ENCODE measurements at places on chromosomes 11 and 22.

DNA sequence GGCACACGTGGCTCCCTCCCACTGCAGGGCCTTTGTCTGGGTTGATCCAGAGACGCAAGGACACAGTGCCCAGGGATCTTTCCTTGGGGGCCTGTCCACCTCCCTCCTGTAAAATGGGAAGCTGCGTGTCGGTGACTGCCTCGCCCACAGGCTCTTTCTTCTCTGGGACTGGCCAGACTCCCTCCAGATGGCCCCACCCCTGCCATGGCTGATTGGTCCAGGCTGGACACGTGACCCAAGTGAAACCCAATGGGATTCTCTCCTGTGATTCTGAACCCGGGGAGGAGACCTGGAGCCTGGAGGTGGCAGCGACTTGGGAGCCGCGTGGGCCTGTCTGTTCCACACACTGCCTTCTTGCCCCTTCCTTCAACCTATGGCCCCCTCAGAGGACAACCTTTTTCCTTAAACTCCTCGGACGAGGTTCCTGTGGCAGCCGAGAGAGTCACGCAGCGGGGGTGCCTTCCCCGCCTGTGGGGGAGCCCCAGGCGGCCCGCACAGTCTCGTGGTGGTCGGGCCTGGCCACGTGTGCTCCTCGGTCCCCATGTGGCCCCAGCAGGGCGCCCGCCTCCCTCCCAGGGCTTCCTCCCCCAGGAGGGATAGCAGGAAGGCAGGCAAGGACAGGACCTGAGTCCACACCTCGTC is 12.4 kb upstream of the MPPED1 start:
- DNase-seq: no peak

GRCh38 chr22:17797721-17798559 is 23.7 kb upstream of the BID start:
- DNase-seq: no peak

- DNase-seq: no peak
Observed at GRCh38 chr22:27474112-27474571, 327.4 kb downstream of the MN1 start.

DNA sequence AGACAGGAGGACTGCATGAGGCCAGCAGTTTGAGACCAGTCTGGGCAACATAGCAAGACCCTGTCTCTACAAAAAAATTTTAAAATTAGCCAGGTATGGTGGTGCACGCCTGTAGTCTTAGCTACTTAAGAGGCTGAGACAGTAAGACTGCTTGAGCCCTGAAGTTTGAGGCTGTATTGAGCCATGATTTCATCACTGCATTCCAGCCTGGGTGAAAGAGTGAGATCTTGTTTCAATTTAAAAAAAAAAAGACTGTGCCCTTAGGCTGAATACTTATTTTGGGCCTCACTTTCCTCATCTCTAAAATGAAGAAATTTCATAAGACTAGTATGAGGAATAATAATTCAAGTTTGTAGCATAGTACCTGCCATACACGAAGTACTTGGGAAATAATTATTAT is 6.9 kb downstream of the AQP11 start:
- DNase-seq: no peak

GRCh38 chr11:19253817-19254216 is 13.1 kb upstream of the E2F8 start:
- DNase-seq: no peak

GRCh38 chr11:59756845-59757244 is 1.7 kb downstream of the STX3 start:
- DNase-seq: no peak

- no peak for DNase-seq
Observed at GRCh38 chr11:14656536-14657457, 13.2 kb downstream of the PDE3B start.

GRCh38 chr11:21707116-21707739 is 485.7 kb upstream of the ANO5 start:
- no peak for DNase-seq

- no peak for DNase-seq
Observed at GRCh38 chr11:120192831-120193625, 17.8 kb upstream of the OAF start.

GRCh38 chr11:71281204-71281603 is 28.8 kb upstream of the SHANK2 start:
- DNase-seq: no peak

DNA sequence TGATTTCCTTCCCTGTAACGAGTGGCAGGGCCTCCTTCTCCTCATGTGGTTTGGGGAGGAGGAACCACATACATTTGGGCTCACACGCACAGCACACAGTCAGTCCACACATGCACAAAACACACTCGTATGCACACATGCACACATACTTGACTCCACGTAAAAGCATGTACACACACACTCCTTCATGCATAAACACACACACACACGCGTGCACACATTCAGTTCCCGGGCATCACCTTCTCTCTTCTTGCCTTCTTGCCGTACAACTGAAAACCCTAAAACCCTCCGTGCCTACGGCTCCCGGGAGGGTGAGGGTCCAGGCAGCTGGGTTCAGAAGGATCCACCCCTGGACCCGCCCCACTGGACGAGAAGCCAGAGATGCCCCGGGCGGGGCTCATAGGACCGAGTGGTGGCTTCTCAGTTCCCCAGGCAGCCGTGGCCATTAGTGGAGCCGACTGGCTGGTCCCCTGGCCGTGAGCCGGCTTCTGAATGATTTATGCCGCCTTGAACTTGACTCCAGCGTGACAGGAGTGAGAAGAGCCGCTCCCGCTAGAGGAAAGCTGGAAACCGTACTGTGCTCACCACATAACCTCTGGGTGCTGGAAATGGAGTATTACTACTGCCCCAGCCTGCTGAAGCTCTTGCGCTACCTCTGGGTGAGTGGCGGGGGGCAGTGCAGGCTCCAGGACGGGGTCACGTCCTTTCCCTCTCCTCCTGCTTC is 117.4 kb downstream of the KIAA1671 start:
- no peak for DNase-seq

GRCh38 chr11:46410021-46410420 is 18.4 kb upstream of the CHRM4 start:
- DNase-seq: no peak

DNA sequence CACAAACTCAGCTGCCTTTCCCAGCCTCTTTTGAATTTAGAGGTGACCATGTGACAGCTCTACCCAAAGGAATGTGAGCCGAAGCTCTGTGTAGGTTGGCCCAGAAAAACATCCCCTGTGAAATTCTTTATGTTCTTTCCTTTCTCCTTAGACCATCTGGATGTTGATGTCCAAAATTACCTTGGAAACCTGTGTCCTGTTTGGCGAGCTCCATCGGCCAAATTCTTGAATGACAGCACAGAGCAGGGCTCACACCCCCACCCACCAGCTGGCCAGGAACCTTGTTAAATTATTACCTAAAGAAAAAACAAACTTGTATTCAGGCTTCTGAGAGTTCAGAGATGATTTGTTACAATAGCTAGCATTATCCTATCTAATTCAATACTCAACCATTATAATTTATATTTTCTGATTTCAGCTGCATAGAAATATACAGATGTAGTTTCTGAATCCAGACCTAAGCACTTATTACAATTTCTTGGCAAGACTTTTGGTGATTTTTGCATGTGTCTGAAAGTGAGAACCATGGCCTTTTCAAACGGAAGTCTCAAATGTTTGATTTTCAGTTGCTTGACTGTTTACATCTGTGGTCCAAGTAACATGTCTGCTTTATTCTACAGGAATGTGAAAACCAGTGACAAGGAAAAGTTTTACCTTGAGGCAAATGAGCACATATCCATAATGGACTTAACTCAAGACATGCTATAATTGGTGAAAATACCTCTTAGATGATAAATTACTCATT is 554.2 kb downstream of the NTM start:
- no peak for DNase-seq

- DNase-seq: no peak
Observed at GRCh38 chr11:27171376-27171958, 130.9 kb downstream of the BBOX1 start.

- DNase-seq: no peak
Observed at GRCh38 chr11:123166071-123166559, 28.9 kb downstream of the CLMP start.

DNA sequence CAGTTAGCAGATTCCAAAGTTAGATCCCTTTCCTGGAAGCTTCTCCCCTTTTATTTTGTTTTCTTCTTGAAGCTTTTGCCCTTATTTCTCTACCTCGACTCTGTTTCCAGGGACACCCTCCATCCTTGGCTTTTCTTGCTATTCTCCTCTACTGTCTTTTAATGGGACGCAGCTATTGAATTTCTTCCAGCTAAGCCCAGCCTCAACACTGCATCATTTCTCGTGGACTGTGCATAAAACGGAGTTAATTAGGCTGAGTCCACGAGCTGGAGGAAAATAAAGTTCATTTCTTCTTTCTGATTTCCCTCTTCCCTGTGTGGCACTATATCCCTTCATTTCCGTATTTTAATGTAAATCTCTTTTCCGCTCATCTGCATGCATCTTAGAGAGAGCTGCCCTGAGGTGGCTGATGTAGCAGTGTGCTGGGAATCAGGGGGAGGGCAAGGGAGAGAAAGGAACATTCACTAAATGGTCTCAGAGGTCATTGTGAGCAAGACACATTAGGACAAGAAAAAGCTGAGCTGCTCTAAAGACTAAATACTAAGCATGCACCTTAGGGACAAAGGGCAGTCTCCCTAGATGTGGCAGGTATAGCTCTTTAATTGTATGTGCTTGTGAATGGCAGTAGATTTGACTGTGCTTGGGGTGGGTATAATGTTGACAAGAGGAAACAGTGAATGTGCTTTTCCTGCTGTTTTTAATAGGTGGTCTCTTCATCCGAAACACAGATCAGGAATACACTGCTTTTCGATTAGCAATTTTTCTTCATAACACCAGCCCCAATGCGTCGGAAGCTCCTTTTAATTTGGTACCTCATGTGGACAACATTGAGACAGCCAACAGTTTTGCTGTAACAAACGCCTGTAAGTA is 1.9 kb downstream of the GRIA4 start:
- no peak for DNase-seq

GRCh38 chr11:93234602-93235207 is 36.9 kb upstream of the SLC36A4 start:
- DNase-seq: peak; percentile 46

- no peak for DNase-seq
Observed at GRCh38 chr11:8167796-8168195, 1.0 kb downstream of the RIC3 start.

DNA sequence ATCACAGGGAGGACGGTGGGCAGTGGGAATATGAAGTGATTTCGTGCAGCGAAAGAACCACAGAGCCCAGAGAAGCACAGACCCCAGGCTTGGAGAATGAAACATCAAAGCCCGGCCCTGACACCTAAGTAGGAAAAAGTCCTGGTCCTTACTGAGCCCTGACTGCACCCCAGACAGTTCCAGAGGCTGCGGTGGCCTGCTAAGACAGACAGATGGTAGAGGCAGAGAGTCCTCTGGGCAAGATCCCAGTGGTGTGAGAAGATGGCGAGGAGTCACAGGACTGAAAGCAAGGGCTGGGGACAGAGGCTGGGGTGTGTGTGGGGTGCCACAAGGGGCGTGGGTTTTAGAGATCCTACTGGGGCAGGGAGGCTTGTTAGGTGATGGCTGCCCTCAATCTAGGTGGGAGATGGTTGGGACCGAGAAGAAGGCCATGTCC is 3.7 kb downstream of the CBX6 start:
- DNase-seq: no peak

- DNase-seq: no peak
Observed at GRCh38 chr11:1727096-1727690, 23.2 kb downstream of the IFITM10 start.

- DNase-seq: no peak
Observed at GRCh38 chr22:17319546-17319945, 49.7 kb upstream of the CECR2 start.

DNA sequence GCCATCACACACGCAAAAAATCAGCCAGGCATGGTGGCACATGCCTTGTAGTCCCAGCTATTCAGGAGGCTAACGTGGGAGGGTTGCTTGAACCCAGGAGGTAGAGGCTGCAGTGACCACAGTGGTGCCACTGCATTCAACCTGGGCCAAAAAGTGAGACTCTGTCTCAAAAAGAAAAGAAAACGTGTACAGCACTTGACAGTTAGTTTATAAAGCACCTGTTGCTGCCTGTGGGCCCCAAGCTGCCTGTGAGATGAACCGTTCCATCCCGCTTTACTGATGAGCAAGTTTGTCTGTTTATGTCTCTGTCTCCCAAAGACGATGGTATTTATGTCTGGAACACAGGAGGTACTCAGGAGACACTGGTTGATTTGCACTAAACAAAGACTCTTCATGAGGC is 1.5 kb upstream of the PRR5 start:
- DNase-seq: no peak

DNA sequence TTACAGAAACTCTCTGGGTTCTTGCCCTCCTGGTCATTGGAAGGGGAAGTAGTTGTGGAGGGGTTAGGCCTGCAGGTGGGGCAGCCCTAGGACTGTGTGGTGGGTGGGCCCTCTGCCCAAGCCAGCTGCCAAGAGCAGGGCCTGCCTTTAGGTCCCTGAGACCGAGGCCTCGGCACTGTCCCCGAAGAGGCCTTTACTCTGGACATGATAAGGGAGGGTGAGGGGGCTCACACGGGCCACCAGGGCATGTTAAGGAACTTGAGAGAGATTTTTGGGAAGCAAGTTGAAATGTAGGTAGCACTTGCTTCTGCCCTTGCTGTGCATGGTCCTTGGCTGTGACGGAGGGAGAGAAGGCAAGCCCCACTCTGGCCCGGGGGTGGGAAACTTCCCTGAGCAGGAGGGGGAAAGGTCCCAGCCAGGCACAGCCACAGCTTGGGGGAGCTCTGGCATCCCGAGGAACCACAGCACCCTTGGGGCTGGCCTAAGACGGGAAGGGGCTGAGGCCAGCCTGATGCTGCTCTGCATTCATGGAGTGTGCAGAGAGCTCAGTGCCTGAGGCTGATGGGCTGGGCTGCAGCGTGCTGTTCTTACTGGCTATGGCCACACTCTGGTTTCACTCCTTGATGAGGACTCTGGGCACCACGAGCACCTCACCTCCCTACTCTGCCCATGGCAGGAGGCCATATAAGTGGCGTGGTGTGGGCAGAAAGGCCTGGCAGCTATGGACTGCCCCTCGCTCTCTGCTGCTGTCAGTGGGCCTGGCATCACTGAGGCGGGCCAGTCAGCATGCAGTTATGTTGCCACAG is 7.8 kb upstream of the RANBP1 start:
- DNase-seq: no peak

DNA sequence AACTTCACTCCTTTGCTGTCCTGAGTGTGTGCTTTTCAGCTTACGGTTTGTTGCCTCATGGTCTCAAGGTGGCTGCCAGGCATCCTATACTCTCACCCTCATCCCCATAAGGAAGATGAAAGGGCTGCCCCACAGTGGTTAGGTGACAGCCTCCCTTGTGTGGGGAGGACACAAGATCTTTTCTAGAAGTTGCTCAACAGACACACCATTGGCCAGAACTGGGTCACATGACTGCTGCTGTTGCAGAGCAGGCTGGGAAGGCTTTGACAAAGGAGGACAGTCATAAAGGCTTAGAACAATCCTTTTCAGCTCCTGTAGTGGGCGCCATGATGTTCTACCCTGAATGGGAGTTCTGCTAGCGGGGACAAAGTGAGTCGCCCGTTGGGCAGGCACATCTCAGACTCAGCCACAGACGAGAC is 69.7 kb upstream of the RASD2 start:
- DNase-seq: no peak
